T-helper 1 cell (primary cell): ENCODE measurements at places on chromosomes 12 and 14.
A peak's percentile ranks its signal among the peaks of the same experiment; 100 is the strongest.

DNA sequence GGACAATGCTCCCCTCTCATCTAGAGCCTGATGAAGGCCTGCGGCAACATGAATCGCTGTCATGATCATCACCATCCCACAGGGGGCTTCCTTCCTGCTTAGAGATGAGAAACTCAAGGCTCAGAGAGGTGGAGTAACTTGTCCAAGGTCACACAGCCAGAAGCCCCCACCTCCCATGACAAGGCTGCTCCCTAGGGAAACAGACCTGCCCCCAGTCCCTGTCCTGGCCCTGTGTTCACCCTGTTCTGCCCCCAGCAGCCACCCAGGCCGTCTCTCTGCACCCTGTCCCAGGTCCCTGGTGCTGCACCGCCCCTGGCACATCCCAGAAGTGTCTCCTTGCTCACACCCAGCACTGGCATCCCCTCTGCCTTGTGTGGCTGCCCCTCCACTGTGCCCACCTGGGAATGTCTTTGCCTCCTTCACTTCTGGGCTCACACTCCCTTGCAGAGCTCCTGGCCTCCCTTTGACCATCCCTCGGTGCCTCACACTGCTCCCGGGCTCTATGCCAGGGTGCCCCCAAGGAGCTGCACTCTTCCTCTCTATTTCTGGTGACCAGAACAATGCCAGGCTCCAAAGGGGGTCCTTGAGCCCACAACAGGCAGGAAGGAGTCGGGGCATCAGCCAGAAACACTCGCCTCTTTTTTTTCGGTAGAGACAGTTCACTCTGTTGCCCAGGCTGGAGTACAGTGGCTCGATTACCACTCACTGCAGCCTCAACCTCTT lies 70.5 kb downstream of the BCL11B start:
- no peak for DNase-seq

DNA sequence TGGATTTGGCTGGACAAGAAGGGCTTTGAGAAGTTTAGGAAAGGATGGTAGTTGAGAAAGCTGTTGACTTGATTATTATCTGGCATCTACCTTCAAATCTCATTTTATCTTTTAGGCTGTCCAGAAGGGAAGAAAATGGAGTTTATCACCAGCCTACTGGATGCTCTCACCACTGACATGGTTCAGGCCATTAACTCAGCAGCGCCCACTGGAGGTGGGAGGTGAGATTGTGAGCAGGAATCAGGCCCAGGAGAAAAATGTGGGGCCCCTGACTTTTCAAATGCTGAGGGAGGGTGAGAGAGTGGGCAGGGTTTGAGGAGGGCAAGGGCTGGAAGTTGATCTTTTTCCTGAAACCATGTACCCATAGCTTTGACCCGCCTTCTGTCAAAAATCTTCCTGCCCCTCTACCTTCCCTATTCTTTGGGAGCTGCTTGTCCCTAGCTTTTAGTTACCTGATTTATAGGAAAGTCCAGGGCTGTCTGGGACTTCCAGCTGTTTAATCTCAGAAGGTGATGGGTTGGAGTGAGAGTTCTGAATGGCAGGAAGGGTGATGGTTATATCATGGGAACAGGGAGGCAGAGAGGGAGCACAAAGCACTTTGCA lies 134.2 kb downstream of the SMOC1 start:
- no peak for DNase-seq

GRCh38 chr14:95221531-95221930 lies 64.2 kb upstream of the DICER1 start:
- no peak for DNase-seq

DNA sequence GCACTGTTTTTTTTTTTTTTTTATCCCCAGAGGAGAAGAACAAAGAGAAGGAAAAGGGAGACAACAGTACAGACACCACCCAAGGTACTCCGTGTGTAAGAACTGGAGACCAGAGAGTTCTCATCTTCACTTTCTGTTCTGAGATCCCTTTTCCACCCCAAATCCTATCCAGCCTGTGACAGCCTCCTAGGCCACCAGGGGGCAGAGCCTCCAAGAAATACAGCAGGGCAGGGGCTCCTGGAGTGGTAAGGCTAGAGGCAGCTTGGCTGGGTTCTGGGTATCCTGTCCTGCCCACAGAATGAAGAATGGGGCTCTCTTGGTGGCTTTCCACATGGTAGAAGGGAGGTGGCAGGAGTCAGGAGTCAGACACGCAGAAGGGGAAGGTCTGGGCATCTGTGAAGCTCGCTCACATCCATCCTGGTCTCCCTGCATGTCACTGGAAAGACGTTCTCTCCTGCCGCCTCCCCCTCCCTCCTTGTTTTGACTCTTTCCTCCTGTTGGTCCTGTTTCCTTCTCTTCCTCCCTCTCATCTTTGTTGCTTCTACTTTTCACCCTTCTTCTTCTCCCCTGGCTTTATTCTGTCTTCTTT lies 12.0 kb downstream of the CLSTN3 start:
- DNase-seq = no peak

DNA sequence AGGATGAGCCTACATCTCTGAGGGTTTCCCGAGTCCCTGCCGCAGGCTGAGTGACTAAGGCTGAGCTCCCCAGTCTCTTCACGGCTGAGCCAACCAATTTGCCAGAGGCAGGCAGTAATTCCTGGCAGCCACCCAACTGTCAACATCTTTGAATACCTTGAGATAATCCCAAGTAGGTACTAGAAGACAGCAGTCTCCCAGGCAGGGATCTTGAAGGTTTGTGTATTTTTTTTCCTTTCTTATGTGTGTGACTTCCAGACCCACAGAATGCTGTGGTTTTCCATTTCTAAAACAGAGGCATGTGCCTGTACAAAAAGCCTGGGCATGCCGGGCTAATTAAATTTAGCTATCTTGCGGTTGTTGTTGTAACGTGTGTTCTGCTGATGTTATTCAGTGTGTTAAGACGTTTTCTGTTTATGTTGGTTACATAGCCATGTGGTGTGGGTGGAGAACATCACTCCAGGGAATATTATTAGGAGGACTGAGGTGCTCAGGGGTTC lies 155.5 kb downstream of the ANO2 start:
- no peak for DNase-seq

DNA sequence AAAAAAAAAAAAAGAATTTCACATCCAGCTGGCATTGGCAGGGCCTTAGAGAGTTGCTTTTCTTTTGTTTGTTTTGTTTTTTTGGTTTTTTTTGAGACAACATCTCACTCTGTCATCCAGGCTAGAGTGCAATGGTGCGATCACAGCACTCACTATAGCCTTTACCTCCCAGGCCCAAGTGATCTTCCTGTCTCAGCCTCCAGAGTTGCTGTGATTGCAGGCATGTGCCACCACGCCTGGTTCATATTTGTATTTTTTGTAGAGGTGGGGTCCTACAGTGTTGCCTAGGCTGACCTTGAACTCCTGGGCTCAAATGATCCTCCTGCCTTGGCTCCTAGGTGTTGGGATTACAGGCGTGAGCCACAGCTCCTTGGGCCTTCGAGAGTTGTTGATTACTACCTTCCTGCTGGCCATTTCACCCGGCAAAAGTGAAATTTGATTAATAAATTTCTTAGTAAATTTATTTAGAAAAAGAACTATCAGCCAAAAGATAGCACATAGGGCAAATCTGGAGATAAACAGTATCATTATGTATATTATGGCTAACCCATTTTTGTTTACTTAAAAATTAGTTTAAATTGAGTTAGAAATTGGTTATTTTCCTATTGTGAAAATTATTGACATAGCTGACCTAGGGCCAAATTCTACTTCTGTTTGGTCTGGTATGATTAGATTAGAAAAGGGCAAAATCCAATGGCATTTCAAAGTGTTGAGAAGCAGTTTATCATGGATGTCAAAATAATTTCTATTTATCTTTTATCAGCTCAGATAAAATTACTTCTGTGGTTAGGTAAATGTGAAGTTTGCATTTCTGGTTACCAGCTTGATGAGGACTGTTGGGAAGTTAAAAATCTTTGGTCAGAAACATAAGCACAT lies 12.6 kb downstream of the ACTR6 start:
- no peak for DNase-seq

- DNase-seq = peak; percentile 36
Observed at GRCh38 chr12:94644141-94644979, 6.0 kb downstream of the TMCC3 start.

DNA sequence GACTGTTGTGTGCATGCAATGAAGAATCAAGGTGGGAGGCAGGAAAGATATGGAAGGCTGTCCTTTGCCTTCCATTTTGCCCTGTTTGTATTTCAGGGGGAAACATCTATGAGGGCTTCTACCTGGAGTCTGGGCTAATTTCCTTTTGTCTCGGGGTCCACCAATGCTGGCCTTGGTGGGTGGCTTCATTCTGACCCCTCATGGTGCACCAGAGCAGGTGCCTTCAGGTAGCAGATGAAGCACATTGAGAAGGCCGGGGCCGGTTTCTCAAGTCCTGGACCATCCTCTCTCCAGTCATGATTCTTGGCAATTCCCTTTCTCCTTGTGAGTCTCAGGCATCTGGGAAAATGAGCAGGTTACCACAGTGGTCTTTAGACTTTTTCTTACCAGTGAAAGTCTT lies 47.2 kb downstream of the RPH3A start:
- DNase-seq = no peak

DNA sequence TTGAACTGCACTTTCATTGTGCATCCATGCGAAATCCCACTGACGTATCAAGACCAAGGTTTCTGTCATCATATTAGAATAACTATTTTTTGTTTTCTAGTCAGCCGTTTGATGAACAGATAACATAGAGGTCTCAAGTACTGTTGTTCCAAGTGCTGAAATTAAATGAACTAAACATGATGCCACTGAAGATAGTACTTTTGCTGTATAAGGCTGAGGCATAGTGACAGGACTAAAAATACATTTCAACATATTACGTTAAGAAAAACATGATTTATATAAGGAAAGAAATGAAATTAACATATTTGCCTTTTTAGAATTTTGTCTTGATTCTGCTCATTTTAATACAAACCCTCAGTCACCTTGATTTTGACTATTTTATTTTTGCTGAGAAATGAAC lies 82.2 kb downstream of the ANO6 start:
- no peak for DNase-seq

GRCh38 chr12:19671695-19672094 lies 232.4 kb downstream of the AEBP2 start:
- no peak for DNase-seq

GRCh38 chr14:77067632-77068516 lies 30.2 kb upstream of the CIPC start:
- DNase-seq = peak; percentile 44

GRCh38 chr12:53502331-53502730 lies 1.2 kb downstream of the TARBP2 start:
- DNase-seq = no peak

GRCh38 chr14:103073876-103074728 lies 9.9 kb upstream of the LBHD2 start:
- DNase-seq = no peak

DNA sequence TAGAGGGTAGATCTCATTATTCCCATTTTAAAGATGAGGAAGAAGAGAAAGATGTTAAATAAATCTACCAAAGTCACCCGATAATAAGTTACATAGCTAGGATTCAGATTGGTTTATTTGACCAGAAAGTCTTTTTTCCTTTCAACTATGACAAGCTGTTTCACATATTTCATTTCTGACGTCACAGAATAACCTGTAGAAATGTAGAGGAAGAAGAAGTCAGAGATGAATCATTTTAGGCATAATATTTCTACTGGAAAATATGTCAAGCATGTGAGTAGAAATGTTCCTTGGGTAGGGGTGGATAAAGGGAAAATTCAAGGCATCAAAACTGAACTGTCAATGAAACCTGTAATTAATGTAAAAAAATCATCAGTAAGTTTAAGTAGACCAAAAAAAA lies 107.0 kb downstream of the MGST1 start:
- DNase-seq = no peak

DNA sequence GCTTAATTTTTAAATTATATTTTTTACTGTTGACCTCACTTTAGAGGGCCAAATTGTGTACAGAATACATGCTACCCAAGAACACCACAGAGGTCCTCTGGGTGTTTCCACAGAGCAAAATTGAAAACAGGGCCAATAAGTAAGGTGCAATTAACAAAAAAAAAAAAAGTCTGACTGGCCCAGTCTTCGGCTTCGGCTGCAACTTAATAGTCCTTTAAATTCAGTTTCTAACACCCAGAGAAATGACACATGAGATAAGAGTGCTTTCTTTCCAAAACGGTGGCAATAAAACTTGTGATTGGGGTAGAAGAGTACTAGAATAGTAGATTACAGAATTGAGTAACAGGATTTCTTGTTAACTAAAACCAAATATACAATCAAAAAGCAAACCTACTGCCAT lies 81.3 kb downstream of the MED13L start:
- DNase-seq = no peak

DNA sequence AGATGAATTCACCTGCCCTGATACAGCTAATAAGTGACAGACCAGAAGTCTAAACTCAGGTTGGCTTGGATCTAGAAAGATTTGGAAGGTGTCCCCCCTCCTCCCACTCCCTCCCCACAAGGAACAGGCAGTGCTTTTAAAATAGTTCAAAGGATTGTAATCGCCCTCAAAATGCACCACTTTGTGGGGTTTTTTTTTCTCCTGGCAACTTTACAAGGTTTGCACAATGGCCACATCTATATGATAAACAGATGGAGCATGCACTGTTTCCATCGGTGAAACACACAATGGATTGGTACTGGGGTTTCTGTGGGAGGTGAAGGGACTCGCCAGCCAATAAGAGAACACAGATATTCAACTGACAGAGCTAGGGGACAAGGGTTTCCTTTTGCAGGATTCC lies 137.4 kb downstream of the LLPH start:
- no peak for DNase-seq

GRCh38 chr12:14910090-14910915 lies 24.6 kb upstream of the MGP start:
- DNase-seq = no peak

- no peak for DNase-seq
Observed at GRCh38 chr14:72856530-72857266, 37.2 kb downstream of the DPF3 start.

GRCh38 chr14:68978172-68978911 lies 760 bp downstream of the ACTN1 start:
- peak; percentile 44 for DNase-seq

DNA sequence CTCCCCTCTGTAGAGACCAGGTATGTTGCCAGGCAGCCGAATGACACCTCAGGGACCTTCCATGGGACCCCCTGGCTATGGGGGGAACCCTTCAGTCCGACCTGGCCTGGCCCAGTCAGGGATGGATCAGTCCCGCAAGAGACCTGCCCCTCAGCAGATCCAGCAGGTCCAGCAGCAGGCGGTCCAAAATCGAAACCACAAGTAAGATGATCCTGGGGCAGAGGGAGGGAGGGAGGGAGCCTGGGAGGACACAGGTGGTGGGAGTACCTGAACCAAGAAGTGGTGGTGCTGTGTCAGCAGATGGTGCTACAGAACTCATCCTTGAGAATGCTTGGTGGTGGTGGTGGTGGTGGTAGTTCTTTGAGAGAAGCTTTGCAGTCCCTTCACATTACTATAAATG lies 1.0 kb downstream of the SMARCD1 start:
- no peak for DNase-seq
